ENCODE measurements at places on chromosomes 3 and 15. TPM values are rescaled to one million over a fixed set of nuclear protein-coding genes. Genes with fewer than 3 reads are reported as not detected.

The SLC35G2 gene
- polyA plus RNA-seq, result not detected

- peaks cover 26% of the 10 kb centered on the region for H3K4me1 ChIP-seq
- H3K27ac ChIP-seq, result no peak overlapping the region
- H3K4me3 ChIP-seq, result no peak overlapping the region
- no peaks in the 10 kb centered on the region for H3K27me3 ChIP-seq
- no peak for DNase-seq
Observed at GRCh38 chr3:113630956-113631542, 65.4 kb downstream of the USF3 start.

The ATP13A5 gene
- not detected for polyA plus RNA-seq

The SERINC4 gene
- polyA plus RNA-seq, result 1.3 TPM

DNA sequence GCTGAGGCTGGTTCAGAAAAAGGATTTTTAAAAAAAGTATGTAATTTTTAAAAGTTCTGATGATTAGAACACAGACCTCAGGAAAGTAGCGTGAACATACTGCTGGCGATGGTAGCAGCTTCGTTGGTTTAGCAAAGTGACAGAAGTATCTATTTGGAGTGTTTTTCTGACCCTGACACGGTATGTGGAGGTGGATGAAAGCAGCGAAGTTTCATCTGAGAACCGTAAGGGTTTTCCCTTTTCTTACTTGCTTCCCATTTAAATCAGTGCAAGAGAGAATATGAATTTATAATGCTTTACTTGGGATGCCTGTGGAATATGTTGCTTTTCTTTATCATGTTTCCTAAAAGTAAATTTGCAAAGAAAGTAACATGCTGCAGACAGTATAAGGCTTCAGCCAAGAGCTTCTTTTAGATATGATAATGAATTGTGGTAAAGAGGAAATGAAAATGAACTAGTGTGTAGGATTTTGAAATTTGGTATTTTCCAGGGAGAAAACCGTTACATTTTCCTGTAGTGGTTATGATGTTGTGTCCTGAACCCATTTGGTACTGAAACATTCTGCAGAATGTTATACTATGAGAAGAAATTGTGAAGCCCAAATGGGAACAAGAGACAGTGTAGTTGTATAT lies 3.9 kb downstream of the CHST2 start:
- peaks cover 73% of the 10 kb centered on the region for H3K4me1 ChIP-seq
- peaks cover 36% of the 10 kb centered on the region for H3K36me3 ChIP-seq
- H3K4me3 ChIP-seq, result peak overlapping the region; percentile 84
- H3K27me3 ChIP-seq, result peaks cover 13% of the 10 kb centered on the region
- DNase-seq, result no peak
- H3K27ac ChIP-seq, result peak overlapping the region; percentile 90

The ZNF501 gene
- polyA plus RNA-seq, result 3.3 TPM

DNA sequence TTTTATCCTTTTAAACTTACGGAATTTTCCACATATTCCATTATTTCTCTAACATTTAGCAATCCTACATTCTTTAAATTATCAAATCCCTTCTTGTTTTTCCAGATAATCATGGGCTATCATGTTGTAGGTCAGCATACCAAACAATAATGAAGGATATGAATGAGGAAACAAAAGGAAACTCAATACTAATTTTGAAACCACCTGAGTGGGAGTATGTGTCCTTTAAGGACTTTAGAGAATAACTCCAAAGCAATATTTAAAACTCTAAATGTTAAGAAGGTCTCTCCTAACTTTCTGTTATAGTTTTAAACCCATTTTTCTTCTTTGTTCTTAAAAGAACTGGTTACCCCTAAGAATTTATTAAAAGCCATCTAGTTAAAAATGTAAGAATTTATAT lies 43.0 kb downstream of the TP53BP1 start:
- H3K27ac ChIP-seq, result no peak overlapping the region
- H3K4me3 ChIP-seq, result no peak overlapping the region
- no peaks in the 10 kb centered on the region for H3K4me1 ChIP-seq
- no peak for DNase-seq
- H3K27me3 ChIP-seq, result no peaks in the 10 kb centered on the region
- H3K36me3 ChIP-seq, result peaks cover 2% of the 10 kb centered on the region

DNA sequence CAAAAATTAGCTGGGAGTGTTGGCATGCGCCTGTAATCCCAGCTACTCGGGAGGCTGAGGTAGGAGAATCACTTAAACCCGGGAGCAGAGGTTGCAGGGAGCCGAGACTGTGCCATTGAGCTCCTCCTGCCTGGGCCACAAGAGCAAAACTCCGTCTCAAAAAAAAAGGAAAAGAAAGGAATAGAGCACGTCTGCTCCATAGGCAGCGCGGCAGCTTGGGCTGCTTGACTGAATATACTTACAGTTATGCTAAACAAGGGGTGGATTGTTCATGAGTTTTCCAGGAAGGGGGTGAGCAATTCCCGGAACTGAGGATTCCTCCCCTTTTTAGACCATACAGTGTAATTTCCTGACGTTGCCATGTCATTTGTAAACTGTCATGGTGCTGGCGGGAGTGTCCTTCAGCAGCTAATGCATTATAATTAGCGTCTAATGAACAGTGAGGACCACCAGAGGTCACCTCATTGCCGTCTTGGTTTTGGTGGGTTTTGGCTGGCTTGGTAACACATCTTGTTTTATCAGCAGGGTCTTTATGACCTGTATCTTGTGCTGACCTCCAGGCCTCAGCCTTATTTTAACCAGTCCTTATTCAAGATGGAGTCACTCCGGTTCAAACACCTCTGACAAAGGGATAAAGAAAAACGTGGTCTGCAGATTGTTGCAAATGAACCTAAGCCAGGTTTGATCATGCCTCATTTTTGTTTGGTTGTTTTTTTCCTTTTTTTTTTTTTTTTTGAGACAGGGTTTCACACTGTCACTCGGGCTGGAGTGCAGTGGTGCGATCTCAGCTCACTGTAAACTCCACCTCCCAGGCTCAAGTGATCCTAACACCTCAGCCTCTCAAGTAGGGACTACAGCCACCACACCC lies 24.9 kb upstream of the SENP5 start:
- no peak for DNase-seq
- H3K36me3 ChIP-seq, result no peaks in the 10 kb centered on the region
- no peak overlapping the region for H3K27ac ChIP-seq
- peaks cover 5% of the 10 kb centered on the region for H3K27me3 ChIP-seq
- no peaks in the 10 kb centered on the region for H3K4me1 ChIP-seq

- H3K27ac ChIP-seq, result no peak overlapping the region
- H3K36me3 ChIP-seq, result no peaks in the 10 kb centered on the region
- H3K4me3 ChIP-seq, result no peak overlapping the region
- DNase-seq, result no peak
- H3K27me3 ChIP-seq, result peaks cover 4% of the 10 kb centered on the region
Observed at GRCh38 chr15:66698971-66699370, 3.1 kb upstream of the SMAD6 start.

DNA sequence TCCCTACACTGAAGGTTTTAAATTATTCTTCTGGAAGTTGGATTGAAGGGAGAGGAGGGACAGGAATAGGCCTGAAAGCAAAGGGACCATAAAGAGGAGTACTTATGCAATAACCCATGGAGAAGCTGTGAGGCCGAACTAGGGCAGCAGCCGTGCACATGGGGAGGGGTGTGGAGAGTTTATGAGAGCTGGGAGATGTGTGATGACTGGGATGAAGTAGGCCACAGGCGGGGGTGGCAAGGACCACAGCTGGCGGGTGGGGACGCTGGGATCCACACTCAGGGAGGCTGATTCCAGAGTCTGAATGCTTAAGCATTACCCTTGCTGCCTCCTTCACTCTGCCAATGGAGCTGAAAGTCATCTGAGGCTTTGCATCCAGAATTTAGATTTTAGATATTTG lies 123.8 kb downstream of the ARNT2 start:
- H3K36me3 ChIP-seq, result no peaks in the 10 kb centered on the region
- DNase-seq, result no peak
- no peak overlapping the region for H3K27ac ChIP-seq
- H3K4me1 ChIP-seq, result no peaks in the 10 kb centered on the region

The ST3GAL6 gene
- polyA plus RNA-seq, result 0.57 TPM

The MESP2 gene
- polyA plus RNA-seq, result not detected

The CHRNA7 gene
- not detected for polyA plus RNA-seq

DNA sequence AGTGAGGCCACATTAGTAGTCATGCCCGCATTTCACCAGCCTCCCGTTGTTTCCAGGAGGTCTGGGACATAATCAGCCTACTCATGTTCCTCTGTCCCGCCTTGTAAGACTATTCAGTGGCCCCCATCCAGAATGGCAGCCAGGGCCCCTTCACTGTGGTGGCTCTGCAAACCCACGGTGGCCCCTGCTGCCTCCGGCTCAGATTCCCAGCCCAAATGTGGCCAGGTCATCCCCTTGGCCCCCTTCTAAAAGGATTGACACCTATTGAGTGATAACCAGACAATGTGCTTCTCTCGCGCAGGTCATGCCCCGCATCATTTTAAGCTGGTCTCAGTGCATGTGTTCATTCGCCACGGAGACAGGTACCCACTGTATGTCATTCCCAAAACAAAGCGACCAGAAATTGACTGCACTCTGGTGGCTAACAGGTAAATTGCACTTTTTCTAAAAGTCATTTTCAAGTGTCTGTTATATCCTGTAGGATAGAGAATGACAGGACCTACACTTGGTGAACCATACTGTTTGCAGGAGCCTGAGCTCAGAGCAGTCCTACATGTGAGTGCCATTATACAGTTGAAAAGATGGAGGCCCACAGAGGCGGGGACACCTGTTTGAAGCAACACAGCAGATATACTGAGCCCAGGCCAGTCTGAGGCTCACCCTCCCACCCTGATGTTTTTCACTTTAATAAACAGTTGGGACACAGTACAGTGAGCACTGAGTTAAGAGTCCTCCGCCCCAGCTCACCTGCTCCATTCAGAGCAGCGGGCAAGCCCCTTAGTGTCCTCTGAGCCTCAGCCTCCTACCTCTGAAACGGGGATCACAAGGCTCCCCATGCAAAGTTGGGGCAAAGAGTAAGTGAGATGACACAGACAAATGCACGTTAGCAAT lies 47.7 kb downstream of the PXYLP1 start:
- peak; percentile 33 for DNase-seq
- no peak overlapping the region for H3K4me3 ChIP-seq
- H3K4me1 ChIP-seq, result peaks cover 25% of the 10 kb centered on the region
- H3K27me3 ChIP-seq, result no peaks in the 10 kb centered on the region
- peaks cover 40% of the 10 kb centered on the region for H3K36me3 ChIP-seq
- peak overlapping the region; percentile 52 for H3K27ac ChIP-seq

DNA sequence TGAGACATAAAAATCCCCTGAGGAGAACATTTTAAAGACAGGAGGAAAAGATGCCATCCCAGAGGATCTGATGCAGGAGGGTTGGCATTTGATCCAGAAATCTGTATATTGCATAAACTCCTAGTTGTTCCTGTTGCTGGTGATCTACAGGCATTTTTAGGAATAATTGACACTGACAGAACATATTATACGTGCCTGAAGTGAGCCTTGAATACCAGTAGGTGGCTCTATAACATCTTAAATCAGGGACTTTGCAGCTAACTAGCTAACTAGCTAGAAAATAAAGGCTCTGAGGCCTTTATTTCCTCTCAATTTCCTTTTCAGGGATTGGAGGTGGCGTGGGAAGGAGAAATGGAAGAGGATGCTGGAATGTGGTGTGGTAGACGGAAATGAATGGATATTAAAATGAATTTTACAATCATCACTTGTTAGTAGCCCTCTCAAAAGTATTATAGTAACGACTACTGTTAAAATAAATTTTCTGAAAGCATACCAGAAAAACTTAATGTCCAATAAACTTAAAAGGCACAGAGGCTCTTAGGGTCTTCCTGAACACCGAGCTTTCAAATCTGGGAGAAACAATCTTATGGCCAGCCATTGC lies 73.8 kb upstream of the ZBED2 start:
- peak overlapping the region; percentile 88 for H3K27ac ChIP-seq
- peak overlapping the region; percentile 56 for H3K4me3 ChIP-seq
- H3K27me3 ChIP-seq, result peaks cover 7% of the 10 kb centered on the region
- H3K4me1 ChIP-seq, result peaks cover 70% of the 10 kb centered on the region
- DNase-seq, result peak; percentile 58
- H3K36me3 ChIP-seq, result peaks cover 14% of the 10 kb centered on the region

DNA sequence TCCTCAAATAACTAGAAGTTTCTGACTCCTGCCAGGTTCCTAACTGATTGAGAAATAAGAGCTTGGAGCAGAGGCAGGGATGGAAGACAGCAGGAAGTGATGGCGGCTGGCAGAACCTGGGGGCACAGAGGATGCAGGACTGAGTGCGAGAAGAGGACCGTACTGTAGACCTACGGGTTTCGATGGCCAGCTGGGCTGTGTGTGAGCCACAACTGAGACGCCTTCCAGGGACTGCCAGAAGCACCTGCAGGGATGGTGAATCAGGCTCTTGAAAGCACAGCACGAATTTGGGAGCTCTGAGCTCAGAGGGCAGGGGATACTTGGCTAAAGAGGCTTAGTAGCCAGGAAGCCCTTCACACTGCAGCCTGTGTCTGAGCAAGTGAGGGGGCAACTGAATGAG lies 165.6 kb downstream of the ABHD5 start:
- no peak overlapping the region for H3K27ac ChIP-seq
- no peak overlapping the region for H3K4me3 ChIP-seq
- no peaks in the 10 kb centered on the region for H3K4me1 ChIP-seq
- no peaks in the 10 kb centered on the region for H3K27me3 ChIP-seq
- no peak for DNase-seq

The SLC24A1 gene
- 4.1 TPM for polyA plus RNA-seq

DNA sequence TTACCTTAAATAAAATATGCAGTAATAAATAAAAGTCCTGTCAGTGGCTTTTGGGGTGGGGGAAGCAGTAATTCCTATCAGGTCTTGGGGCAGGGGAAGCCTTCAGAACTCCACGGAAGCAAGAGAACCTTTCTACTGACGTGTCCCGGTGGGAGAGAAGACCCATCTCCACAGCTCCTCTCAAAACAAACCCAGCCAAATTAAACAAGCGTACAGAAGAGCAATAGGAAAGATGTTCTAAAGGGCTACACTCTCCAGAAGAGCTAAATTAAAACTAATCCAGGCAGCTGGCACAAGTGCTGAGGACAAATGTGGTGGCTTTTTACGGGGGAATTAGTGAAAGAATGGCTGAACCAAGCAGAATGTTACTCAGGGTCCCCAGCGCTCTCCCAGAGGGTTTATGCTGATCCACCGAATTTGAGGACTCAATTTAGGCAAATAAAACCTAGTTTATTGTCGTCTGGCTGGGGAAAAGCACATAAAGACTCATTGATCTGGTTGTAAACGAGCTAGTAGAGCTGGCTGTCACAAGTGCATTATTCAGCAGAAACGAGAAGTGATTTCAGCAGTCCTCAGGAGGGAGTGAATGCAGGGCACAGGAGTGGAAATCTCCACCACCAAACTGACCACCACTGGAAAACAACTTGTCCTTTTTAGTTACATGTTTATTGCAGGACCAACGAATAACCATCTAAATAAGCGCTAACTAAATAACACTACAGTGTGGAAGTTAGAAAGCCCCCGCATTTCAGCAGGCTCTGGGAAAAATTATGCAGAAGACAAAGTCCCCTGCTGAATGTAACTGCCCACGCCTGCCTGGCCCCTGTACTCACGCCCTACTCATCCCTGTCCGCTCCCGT lies 13.5 kb downstream of the BFSP2 start:
- DNase-seq, result no peak
- no peaks in the 10 kb centered on the region for H3K4me1 ChIP-seq
- H3K36me3 ChIP-seq, result no peaks in the 10 kb centered on the region

GRCh38 chr3:194596906-194597305 lies 36.3 kb downstream of the TMEM44 start:
- H3K36me3 ChIP-seq, result no peaks in the 10 kb centered on the region
- peaks cover 2% of the 10 kb centered on the region for H3K27me3 ChIP-seq
- H3K4me3 ChIP-seq, result no peak overlapping the region
- H3K27ac ChIP-seq, result no peak overlapping the region
- no peak for DNase-seq

- H3K4me1 ChIP-seq, result peaks cover 2% of the 10 kb centered on the region
- peak overlapping the region; percentile 15 for H3K4me3 ChIP-seq
- peaks cover 19% of the 10 kb centered on the region for H3K36me3 ChIP-seq
- peak; percentile 27 for DNase-seq
Observed at GRCh38 chr15:88605189-88606069, 15.7 kb upstream of the AEN start.

Measured in immature natural killer cell (primary cell).